Activated naive CD4-positive, alpha-beta T cell (primary cell): ENCODE measurements at places on chromosomes 2 and 18.

- no peak for DNase-seq
These were observed 103.1 kb downstream of the MCFD2 start for GRCh38 chr2:46812361-46813019.

GRCh38 chr2:20617892-20618467, 32.9 kb downstream of the HS1BP3 start:
- no peak for DNase-seq

- DNase-seq: no peak
These were observed 6.3 kb downstream of the HDHD2 start for GRCh38 chr18:47143899-47144485.

DNA sequence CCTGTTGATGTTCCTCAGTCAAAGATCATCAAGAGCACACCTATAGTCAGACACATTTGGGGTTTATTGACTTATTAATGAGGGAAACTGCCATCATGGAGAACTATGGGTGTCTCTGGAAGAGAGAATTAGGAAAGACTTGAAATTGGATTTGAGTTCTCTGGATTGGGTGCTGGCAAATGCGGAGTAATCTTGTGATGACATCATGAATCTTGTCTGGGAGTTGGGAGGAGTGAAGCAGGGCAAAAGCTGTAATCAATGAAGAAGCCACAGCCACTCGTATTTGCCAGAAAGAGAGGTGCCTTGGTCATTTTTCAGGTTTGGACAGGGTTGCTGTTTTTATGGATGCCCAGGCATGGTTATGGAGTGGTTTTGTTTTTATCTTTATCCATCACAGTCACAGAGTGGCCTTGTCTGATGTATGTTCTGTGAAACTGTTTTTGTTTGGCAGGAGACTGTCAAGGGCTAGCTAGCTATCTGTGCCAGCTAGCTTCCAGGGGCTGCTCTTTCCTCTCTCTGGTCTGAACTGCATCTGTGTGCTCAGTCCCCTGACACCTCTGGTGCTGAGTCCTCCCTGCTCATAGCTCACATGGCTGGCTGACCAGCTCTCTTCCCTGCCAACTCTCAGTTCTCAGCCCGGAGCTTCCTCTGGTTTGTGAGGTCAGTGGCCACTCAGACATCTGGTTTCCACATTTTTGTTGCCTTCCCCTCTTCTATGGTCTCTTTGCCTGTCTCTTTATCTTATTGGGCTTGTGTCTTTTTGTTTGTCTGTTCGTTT, 193.4 kb upstream of the RMP24 start:
- no peak for DNase-seq

DNA sequence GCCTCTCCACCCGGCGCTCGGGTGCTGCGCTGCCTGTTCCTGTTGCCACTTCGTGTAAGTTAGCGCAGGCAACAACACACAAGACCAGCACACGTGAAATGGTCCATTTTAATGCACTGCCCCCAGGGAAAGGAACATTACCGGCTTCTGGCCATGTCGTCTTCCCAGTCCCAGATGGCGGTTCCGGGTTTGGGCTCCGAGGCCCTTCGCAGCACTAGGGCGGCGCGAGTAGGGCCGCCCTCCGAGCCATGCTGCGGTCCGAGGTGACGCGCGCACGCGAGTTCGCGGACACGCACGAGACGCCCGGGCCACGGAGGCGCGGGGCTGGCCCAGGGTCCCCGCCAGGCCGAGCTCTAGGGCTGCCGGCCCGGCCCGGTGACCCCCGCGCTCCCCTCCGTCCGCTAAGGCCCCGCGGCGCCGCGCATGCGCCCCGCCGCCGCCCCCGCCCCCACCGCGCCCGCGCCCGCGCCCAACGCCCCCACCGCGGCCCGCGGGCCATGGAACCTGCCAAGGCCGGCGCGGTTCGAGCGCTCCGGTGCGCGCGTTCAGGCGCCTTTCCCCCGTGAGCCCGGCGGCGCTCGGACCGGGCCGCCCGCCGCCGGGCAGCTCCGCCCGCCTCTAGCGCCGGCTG, 367 bp upstream of the ZNF236 start:
- peak; percentile 32 for DNase-seq

DNA sequence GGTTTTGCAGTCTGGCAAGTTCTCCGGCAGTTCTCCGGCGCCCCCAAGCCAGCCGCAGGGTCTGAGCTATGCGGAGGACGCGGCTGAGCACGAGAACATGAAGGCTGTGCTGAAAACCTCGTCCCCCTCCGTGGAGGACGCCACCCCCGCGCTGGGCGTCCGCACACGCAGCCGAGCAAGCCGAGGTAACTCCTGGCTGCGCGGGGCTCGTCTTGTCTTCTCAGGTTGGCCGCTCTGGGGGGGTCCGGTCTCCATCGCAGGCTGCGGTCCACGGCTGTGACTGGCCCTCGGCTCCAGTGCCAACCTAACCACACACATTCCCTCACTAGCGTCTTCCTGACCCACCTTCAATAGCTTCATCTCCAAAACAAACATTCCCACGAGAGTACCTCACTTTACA, 68.2 kb downstream of the TPGS2 start:
- DNase-seq: no peak

- no peak for DNase-seq
These were observed 308.8 kb downstream of the PRKCE start for GRCh38 chr2:45960057-45960863.

GRCh38 chr18:79982736-79983135, 5.6 kb downstream of the TXNL4A start:
- DNase-seq: no peak

GRCh38 chr2:195652911-195653310, 4.1 kb upstream of the SLC39A10 start:
- no peak for DNase-seq

- DNase-seq: no peak
These were observed 95.0 kb upstream of the HDAC4 start for GRCh38 chr2:239495791-239496233.

- no peak for DNase-seq
These were observed 522.5 kb upstream of the ID2 start for GRCh38 chr2:8159211-8159965.

GRCh38 chr2:233820774-233821105, 33.6 kb downstream of the HJURP start:
- DNase-seq: no peak
